ENCODE measurements at places on chromosomes 1 and 21. TPM values are rescaled to one million over a fixed set of nuclear protein-coding genes. Genes with fewer than 3 reads are reported as not detected.
A peak's percentile ranks its signal among the peaks of the same experiment; 100 is the strongest.

- DNase-seq, result no peak
Observed at GRCh38 chr21:46007492-46007868, 25.9 kb downstream of the COL6A1 start.

GRCh38 chr1:111323231-111323630 is 32.6 kb downstream of the CHIA start:
- DNase-seq, result no peak

- no peak for DNase-seq
Observed at GRCh38 chr21:35025206-35026152, 23.6 kb downstream of the RUNX1 start.

DNA sequence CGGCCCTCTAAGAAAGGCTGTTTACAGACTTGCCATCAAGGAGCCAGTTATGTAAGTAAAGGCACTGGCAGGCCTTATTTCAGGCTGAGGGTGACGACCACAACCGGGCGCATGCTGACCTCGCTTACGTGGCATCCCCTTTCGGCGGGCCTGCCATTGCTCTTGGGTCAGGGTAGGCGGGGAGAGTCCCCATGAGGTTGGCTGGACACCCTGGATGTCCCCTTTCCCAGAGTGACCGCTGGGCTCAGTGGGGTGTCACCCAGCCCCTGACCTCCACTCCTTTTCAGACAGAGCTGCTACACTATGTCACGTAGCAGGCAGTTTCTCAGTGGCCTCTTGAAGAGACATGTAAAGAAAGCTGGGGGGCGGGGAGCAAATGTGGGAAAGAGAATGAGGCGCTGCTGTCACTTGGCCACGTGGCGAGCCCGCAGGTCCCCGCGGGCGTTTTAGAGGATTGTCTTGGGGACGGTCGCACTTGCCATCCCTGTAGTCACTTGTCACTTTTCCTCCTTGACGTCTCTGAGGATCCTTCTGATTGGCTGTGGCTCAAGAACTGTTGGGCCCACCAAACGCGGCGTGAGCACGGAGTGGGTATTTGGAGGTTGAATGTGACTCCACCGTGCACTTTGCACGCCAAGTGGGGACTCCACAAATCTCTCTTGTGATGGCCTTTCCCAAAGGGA is 42.2 kb downstream of the SLC37A1 start:
- no peak for DNase-seq

DNA sequence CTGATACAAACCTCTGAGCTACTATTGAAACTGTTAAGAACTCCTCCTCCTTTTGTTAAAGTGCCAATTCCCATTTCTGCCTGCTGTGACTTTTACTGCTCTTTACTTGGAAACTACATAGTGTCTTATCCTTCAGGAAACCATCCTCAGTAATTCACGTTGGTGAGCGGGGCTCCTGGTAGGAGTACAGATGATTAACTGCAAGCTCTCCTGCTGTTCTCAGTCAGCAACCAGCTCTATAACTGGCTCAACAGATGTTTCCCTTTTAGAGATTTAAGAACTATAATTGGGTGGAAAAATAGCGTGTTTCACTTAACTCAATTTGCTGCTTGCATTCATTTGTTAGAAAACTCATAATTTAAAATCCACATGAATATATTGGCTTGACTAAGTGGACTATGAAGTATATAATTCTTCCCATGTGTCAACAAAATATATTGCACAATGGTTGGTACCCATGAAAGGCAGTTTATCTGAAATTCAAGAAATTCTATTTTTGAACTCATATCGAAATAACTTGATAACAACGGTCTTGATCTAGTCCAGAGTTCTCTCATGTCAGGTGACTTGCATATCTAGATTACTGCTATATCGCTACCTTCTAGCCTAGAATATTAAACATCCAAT is 574.0 kb downstream of the KCNT2 start:
- DNase-seq, result no peak

GRCh38 chr1:244863491-244864252 is 671 bp downstream of the HNRNPU start:
- DNase-seq, result no peak

- DNase-seq, result peak; percentile 14
Observed at GRCh38 chr21:20822666-20823065, 175.5 kb upstream of the NCAM2 start.

GRCh38 chr21:43911935-43912487 is 47.0 kb downstream of the AGPAT3 start:
- DNase-seq, result no peak

GRCh38 chr1:29136391-29136915 is 12.8 kb upstream of the TMEM200B start:
- DNase-seq, result no peak

GRCh38 chr1:115753830-115754229 is 14.7 kb downstream of the CASQ2 start:
- DNase-seq, result no peak

GRCh38 chr1:113185463-113186104 is 112.6 kb downstream of the LRIG2 start:
- no peak for DNase-seq

- DNase-seq, result no peak
Observed at GRCh38 chr1:59505596-59506028, 208.7 kb downstream of the FGGY start.

DNA sequence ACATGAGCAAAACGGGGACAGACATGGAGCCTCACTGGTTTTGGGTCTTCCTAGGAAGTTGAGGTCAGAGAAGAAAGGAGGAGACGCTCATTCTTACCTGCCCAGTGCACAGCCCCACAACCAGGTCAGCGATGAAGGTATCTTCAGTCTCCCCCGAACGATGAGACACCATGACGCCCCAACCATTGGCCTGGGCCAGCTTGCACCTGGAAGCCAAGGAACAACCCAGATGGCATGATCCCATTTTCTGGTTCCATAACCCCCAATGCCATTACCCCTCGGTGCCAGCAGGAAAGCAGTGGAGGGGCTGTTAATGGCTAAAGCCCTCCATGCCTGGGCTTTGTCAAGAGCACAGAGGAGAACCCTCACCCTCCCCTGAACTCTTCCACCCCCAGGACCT is 15.3 kb downstream of the ENO1 start:
- no peak for DNase-seq

DNA sequence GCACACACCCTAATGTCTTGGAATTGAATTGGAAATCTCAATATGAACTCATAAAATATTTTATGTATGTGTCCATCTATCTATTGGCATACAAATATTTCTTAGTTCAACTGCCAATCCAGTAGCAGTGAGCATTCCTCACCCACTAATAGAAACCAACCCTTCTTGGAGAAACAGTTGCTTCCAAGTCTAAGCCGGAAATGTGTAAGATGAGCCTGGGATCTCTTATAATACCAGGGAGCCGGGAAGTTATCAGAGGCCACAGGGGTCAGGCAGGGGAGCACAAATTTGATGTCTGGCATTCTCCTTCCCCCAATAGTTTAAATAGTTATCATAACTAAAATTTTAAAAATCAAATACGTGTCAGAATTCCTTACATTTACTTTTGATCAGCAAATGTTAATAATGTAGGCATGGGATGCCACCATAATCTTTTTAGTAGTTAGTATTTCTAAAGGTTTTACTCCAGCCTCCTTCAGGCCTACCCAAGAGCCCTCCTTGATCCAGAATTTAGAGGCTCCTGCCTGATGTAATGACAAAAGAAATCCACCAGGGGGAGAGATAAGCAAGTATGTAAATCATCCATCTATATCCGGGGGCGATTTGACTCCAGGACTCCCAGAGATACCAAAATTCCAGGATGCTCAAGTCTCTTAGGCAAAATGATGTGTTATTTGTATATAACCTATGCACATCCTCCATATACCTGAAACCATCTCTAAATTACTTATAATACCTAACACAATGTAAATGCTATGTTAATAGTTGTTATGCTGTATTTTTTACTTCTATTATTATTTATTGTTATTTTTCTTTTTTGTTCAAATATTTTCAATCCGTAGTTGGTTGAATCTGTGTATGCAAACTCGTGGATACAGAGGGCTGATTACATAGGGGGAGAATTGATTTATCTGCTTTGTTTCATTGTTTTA is 218.7 kb upstream of the COA6 start:
- DNase-seq, result no peak

DNA sequence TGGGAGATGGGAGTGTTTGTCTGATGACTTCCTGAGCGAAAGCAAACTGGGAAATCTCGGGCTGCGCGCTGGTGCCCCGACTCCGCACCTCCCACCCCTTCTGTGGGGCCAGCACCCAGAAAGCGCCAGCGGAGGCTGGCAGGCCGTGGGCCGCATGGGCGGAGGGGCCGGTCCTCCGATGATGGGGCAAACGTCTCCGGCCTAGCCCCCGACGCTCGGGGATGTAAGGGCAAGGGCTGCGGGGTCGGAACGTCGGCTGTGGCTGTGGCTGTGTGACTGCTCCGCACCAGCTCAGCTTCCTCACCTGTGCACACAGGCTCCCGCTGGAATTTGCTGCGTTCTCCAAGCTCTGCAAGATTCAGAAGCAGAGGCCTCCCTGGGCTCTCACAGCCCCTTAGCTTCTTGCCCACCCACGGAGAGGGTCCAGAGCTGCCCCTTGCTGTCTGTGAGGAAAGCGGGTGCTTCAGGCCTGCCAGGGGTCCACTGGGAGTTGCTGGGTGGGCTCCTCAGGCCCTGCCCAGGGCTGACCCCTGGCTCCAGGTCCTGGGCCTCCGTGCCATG is 35.0 kb downstream of the COL18A1 start:
- DNase-seq, result no peak

- no peak for DNase-seq
Observed at GRCh38 chr1:9065213-9065751, 4.2 kb downstream of the SLC2A5 start.

Gene PLPP3
- polyA plus RNA-seq, result 128 TPM

Gene FBLIM1
- 58.9 TPM for polyA plus RNA-seq

Gene BRINP3
- 3.1 TPM for polyA plus RNA-seq

Gene LDLRAD1
- polyA plus RNA-seq, result not detected

Gene SLAMF1
- 0.16 TPM for polyA plus RNA-seq

Gene PRCC
- polyA plus RNA-seq, result 107 TPM

Gene MLLT11
- 26.1 TPM for polyA plus RNA-seq

Gene WNT3A
- polyA plus RNA-seq, result 0.27 TPM

Gene DCDC2B
- polyA plus RNA-seq, result 0.43 TPM

Gene HTR6
- 0.97 TPM for polyA plus RNA-seq

Gene SEMA4A
- polyA plus RNA-seq, result 20.8 TPM

Gene TTC22
- polyA plus RNA-seq, result 7.8 TPM

Gene IGSF9
- 26.1 TPM for polyA plus RNA-seq

Gene GPR153
- polyA plus RNA-seq, result 9.2 TPM

Gene DNASE2B
- 0.11 TPM for polyA plus RNA-seq

Data from left renal cortex interstitium (tissue), 4 donors.